ENCODE measurements at places on chromosomes 2 and 18.

DNA sequence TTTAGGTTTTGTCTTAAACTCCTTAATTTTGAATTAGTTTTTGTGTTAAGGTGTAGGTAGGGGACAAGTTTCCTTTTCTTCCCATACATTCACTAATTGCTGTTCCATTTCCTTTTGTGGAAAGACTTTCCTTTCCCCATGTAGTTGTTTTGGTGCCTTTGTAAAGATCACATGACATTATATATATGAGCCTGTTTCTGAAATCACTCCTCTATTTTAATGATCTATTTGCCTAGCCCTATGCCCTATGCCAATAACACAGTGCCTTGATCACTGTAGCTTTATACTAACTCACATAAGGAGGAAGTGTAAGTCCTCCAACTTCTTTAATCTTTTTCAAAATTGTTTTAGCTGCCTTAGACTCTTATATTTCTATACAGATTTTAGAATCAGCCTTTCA lies 211.9 kb downstream of the PPP1R1C start:
- peaks cover 5% of the 10 kb centered on the region for H3K27me3 ChIP-seq
- H3K36me3 ChIP-seq = no peaks in the 10 kb centered on the region
- H3K4me1 ChIP-seq = no peaks in the 10 kb centered on the region
- DNase-seq = no peak
- H3K27ac ChIP-seq = no peak overlapping the region

DNA sequence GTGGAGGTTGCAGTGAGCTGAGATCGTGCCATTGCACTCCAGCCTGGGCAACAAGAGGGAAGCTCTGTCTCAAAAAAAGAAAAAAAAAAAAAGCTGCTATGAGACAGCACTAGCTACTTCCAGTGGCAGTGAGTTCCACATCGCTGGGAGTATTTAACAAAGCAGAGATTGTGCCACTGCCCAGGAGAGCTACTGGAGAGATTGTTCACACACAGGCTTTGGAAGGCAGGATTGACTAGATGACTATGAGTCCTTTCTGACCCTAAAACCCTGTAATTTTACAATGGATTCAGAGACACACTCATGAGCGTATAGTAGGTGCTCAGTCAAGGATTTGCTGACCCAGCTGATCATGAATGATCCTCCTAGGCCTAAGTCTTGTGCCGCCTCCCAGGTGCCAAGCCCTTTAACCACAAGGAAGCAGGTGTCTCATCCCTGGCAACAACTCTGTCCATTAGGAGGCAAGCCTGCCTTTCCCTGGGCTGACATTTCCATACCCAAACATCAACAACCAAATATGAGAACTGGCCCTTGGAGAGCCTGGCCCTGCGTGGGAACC lies 45.0 kb upstream of the ODC1 start:
- H3K27ac ChIP-seq = no peak overlapping the region
- no peak for DNase-seq
- peak overlapping the region; percentile 9 for H3K4me3 ChIP-seq
- H3K36me3 ChIP-seq = no peaks in the 10 kb centered on the region

DNA sequence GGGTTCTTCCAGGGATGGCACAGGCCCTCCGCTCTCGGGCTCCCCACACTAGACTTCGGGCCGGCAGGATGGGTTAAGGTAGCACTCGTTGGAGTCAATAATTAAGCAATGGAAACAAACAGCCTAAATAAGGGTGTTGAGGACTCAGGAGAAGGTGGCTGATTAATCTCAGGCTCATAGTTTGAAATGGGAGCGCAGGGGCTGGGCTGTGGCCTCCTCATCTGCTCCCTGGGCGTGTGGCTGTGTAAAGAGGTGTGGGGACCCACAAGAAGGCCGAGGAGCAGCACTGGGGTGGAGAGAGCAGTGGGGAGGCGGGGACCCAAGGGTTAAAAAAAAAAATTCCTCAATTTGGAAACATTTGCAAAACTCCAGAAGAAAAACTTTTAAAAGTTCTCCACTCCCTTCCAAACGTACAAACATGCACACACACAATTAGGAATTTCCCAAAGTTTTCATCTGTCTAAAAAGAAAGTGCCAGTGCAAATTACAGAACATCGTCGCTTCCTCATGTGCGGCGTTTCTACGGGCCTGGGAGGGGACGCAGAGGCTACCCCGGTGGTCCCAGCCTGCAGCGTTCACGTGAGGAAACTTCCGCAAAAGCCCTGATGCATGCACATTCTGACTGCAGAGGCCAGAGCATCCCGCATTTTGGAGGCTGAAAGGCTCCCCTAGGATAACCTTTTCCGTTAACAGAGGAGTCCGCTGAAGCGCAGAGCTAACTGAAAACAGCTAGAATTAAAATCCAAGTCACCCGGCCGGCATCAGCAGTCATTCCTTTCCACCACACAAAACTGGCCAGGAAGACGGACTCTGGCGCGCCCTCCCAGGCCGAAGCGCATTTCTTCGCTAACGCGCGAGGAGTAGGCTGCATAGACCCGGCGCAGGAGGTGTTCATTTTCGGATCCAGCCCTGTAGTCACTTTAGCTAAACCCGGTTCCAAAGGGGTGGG lies 1.0 kb upstream of the TUBB6 start:
- peaks cover 33% of the 10 kb centered on the region for H3K27me3 ChIP-seq
- H3K27ac ChIP-seq = no peak overlapping the region

- no peaks in the 10 kb centered on the region for H3K4me1 ChIP-seq
- H3K27me3 ChIP-seq = no peaks in the 10 kb centered on the region
- no peak for DNase-seq
- H3K4me3 ChIP-seq = no peak overlapping the region
Observed at GRCh38 chr2:16908656-16909055, 243.0 kb upstream of the CYRIA start.

DNA sequence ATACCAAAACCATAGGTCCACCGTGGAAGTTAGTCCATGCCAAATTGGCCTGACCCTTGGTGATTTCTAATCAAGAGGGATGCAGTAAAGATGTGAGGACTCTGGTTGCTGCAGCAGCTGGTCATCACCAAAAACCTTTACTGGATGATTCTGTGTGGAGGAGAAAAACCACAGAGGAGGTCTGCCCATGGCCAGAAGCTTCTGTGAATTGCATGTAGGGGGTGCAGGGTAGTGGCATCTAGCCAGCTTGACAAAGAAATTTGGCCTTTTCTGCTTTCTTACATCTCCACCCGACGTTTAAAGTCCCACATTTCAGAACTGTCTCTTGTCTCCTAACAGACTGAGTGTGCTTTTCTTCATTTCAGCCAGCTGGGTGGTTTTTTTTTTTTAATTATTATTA lies 180.0 kb downstream of the TPGS2 start:
- no peaks in the 10 kb centered on the region for H3K36me3 ChIP-seq
- DNase-seq = no peak
- no peaks in the 10 kb centered on the region for H3K4me1 ChIP-seq
- peaks cover 18% of the 10 kb centered on the region for H3K27me3 ChIP-seq

DNA sequence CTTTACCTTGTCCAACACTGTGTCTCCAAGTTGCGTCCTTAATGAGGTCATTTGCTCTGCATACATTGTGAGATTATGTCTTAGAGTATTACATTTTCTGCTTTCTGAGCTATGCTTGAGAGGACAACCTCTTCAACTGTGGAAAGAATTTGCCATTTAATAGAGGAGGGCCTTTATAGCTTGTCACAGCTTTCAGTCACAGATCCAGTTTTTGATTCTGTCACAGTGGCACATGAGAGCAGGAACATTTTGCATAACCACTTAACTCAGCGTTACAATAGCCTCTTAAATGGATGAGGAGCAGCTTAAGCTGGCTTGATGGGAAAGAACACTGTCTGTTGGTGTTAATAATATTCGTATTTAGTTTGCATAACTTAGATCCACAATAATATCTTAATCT lies 63.0 kb downstream of the RHBDD1 start:
- H3K27me3 ChIP-seq = no peaks in the 10 kb centered on the region
- H3K27ac ChIP-seq = no peak overlapping the region
- H3K4me1 ChIP-seq = peaks cover 27% of the 10 kb centered on the region
- peaks cover 11% of the 10 kb centered on the region for H3K36me3 ChIP-seq
- H3K4me3 ChIP-seq = no peak overlapping the region

DNA sequence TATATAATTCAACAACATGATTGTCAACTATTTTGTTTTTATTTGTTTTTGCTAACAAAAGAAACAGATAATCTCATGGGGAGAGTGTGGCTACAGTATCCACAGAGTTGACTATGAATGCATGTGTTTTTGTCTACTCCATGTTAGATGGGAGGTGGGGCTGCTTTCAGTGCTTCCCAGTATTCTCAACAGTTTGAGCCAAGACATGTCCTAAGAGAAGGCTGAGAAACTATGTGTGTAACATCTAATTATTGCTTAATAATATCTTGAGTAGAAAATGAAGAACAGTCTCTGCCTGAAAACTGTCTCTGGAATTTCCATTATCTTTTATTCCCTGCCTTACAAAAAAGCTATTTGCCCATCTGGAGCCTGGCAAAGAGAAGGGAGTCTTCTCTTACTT lies 178.8 kb upstream of the MMADHC start:
- no peaks in the 10 kb centered on the region for H3K4me1 ChIP-seq
- DNase-seq = no peak
- H3K27me3 ChIP-seq = no peaks in the 10 kb centered on the region
- H3K4me3 ChIP-seq = no peak overlapping the region
- no peak overlapping the region for H3K27ac ChIP-seq
- H3K36me3 ChIP-seq = peaks cover 4% of the 10 kb centered on the region

- no peak overlapping the region for H3K27ac ChIP-seq
- H3K4me3 ChIP-seq = no peak overlapping the region
- DNase-seq = no peak
- no peaks in the 10 kb centered on the region for H3K4me1 ChIP-seq
Observed at GRCh38 chr2:205650450-205650849, 31.9 kb upstream of the NRP2 start.

- peaks cover 20% of the 10 kb centered on the region for H3K27me3 ChIP-seq
- no peak overlapping the region for H3K27ac ChIP-seq
- peaks cover 7% of the 10 kb centered on the region for H3K4me1 ChIP-seq
Observed at GRCh38 chr2:171166328-171166983, 5.8 kb upstream of the TLK1 start.

- no peak overlapping the region for H3K4me3 ChIP-seq
- DNase-seq = no peak
- H3K27ac ChIP-seq = no peak overlapping the region
- H3K4me1 ChIP-seq = no peaks in the 10 kb centered on the region
- no peaks in the 10 kb centered on the region for H3K36me3 ChIP-seq
- H3K27me3 ChIP-seq = peaks cover 3% of the 10 kb centered on the region
Observed at GRCh38 chr2:1686784-1687105, 57.6 kb downstream of the PXDN start.

- DNase-seq = no peak
- H3K36me3 ChIP-seq = no peaks in the 10 kb centered on the region
- H3K4me1 ChIP-seq = peaks cover 8% of the 10 kb centered on the region
Observed at GRCh38 chr2:203347375-203347774, 19.2 kb downstream of the ABI2 start.

DNA sequence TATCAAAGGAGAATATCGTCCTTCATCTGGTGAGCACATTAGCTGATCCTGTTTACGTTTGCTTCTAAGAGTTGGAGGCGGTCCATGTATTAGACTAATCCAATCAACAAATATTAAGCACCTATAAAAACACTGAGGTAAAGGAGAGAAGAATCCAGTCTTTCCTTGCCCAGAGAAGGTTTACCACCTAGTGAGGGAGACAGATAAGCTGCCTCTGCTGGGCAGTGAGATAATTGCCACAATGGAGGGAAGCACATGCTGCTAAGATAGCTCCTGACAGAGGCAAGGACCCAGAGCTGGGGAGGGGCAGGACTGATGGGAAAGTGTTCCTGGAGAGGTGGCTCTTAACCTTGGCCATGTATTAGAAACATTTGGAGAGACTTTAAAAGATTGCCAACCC lies 36.7 kb upstream of the ST8SIA5 start:
- no peaks in the 10 kb centered on the region for H3K4me1 ChIP-seq
- no peaks in the 10 kb centered on the region for H3K27me3 ChIP-seq
- no peaks in the 10 kb centered on the region for H3K36me3 ChIP-seq
- no peak overlapping the region for H3K4me3 ChIP-seq

DNA sequence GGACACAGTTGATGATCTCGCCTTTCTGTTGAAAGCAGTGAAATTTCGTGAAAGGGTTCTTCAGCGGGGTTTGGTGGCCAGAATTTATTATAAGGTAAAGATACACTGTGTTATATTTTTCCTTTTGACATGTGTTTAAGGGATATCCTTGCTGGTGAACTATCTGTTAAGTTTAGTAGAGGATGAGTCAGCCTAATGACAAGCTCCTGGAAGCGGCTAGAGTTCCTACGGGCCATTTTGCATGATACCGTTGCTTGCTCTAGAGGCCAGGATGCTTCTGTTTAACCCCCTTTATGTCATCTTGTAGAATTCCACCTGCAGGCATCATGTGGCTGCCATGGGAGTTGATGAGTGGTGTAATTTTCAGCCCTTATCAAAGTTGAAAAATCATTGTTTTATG lies 124.8 kb upstream of the BCL2L11 start:
- peaks cover 2% of the 10 kb centered on the region for H3K36me3 ChIP-seq
- H3K27ac ChIP-seq = no peak overlapping the region
- H3K27me3 ChIP-seq = no peaks in the 10 kb centered on the region
- no peak for DNase-seq
- no peak overlapping the region for H3K4me3 ChIP-seq

- no peak overlapping the region for H3K27ac ChIP-seq
- H3K36me3 ChIP-seq = peaks cover 13% of the 10 kb centered on the region
Observed at GRCh38 chr2:149463328-149464002, 124.1 kb downstream of the MMADHC start.

DNA sequence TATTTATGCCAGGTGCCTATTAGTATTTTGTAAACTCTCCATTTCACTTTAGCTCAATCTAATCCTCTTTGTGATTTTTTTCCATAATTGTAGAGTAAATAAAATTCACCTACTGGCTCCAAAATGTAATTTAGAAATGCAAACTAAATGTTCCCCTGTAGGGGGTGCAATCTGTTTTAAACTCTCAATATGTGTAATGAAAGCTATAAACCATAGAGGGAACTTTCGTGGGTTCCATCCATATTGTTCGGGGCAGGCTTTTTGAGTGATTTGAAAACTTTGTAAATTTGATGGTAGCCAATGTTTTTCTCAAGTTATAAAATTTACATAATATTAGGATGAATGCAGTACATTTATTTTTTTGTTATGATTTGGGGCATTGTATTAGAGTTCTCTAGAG lies 49.4 kb downstream of the TSPYL6 start:
- peaks cover 4% of the 10 kb centered on the region for H3K4me1 ChIP-seq
- no peaks in the 10 kb centered on the region for H3K36me3 ChIP-seq
- no peak overlapping the region for H3K27ac ChIP-seq
- no peak overlapping the region for H3K4me3 ChIP-seq
- no peaks in the 10 kb centered on the region for H3K27me3 ChIP-seq
- DNase-seq = no peak

DNA sequence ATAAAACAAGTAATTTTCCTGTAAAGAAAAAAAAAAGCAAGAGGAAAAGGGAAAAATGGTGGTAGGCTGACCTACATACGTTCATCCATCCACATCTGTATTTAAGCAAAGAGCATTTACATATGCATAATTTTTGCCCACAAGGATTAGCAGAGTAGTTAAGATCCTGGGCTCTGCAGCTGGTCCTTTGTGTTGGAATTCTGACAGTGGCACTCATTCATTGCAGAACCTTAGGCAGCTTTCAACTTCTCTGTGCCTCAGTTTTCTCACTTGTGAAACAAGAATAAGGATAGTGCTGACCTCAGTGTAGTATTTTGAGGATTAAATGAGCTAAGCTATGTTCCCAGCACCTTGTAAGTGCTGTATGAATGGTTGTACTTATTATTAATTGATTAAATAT lies 211.3 kb downstream of the ARL4C start:
- peaks cover 59% of the 10 kb centered on the region for H3K4me1 ChIP-seq
- H3K4me3 ChIP-seq = peak overlapping the region; percentile 3
- peaks cover 14% of the 10 kb centered on the region for H3K36me3 ChIP-seq
- no peaks in the 10 kb centered on the region for H3K27me3 ChIP-seq

Measured in natural killer cell treated with Interleukin-12 subunit alpha and Interleukin-12 subunit beta and Interleukin-15 and Interleukin-18, amount 100 ng/mL, for 72 hours (primary cell).